ENCODE measurements at places on chromosomes 1 and 21.

- no peak for DNase-seq
These were observed 710 bp upstream of the PRPF3 start for GRCh38 chr1:150320667-150320978.

DNA sequence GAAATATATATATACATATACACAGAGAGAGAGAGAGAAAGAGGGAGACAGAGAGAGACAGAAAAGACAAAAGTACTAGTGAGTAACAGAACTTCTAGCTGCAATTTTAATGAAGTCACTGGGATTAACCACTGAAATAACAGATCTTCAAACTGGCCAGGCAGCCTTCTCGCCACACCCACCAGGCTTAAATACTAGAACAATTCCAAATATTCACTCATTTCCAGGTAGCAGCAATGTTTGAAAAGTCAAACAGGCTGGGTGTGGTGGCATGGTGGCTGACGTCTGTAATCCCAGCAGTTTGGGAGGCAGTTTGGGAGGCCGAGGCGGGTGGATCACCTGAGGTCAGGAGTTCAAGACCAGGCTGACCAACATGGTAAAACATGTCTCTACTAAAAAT is 5.2 kb downstream of the PRDX1 start:
- DNase-seq, result no peak

DNA sequence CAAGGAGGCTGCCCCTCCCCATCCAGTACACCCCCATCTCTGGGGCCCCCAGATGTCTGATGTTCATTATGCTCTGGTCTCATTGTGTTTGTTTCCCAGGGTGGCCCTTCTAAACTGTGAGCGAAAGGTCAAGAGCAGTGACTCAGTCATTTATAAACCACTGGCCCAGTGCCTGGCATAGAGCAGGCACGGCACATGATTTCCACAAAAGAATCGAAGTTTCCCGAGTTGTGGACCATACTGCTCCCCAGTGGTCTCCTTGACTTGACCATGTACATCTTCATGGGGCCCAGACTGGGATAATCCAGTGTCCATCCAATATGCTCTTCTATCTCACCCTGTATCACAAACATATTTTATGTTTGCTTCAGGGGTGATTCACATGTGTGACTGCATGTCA is 153.3 kb downstream of the NR5A2 start:
- no peak for DNase-seq

DNA sequence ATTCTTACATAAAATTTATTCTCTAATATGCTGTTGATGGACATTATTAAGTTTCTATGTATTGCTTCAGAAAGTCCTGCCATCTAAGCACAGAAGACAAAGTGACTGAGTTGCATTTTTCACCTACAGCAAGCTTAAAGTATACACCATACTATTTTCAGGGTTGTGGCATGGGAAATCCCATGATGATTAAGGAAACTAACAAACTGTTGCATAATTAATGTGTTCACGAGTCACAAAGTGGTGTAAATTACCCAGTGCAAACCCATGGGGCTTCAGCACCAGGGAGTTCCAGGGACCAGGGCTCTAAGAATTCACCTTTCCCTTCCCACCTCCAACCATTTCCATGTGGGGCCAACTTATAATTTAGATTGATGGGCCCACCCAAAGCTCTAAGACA is 81.9 kb upstream of the NR5A2 start:
- no peak for DNase-seq

DNA sequence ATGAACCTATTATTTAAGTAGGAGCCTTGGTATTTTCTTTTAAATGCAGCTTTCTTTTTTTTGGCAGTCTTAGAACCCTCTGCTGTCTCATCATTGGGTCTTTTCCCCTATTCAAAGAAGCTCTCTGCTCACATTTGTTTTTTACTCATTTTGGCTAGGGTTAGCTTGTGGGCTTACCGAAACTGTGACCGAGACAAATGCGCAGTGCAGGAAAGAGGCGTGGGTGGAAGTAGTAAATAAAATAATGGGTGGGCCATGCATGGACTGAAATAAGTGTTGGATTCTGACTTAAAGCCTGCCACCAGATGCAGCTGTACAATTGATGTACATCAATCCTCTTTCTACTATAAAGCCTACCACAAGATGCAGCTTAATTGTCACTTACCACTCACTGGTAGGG is 14.7 kb downstream of the XPR1 start:
- no peak for DNase-seq

Data from T-helper 1 cell (primary cell).